Naive thymus-derived CD8-positive, alpha-beta T cell (primary cell): ENCODE measurements at places on chromosomes 2 and 18. TPM values are rescaled to one million over a fixed set of nuclear protein-coding genes. Genes with fewer than 3 reads are reported as not detected.

Gene DOK6
- total RNA-seq, result not detected

Gene RAX
- total RNA-seq, result not detected

DNA sequence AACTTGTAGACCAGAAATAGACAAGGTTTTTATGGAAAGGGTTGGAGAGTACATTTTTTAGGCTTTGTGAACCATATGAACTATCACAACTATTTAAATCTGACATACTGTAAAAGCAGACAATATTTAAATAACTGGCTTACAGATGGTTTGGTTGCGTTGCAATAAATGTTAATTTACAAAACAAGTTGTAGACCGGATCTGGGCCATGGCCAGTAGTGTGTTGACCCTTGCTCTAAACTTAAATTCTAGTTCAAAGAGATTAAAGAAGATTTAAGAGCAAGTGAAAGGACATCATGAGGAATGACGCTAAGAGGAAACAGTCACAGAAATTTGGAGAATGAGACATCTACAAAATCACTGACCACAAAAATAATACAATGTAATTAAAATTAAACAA is 652.7 kb downstream of the DCDC2C start:
- no peak for DNase-seq

DNA sequence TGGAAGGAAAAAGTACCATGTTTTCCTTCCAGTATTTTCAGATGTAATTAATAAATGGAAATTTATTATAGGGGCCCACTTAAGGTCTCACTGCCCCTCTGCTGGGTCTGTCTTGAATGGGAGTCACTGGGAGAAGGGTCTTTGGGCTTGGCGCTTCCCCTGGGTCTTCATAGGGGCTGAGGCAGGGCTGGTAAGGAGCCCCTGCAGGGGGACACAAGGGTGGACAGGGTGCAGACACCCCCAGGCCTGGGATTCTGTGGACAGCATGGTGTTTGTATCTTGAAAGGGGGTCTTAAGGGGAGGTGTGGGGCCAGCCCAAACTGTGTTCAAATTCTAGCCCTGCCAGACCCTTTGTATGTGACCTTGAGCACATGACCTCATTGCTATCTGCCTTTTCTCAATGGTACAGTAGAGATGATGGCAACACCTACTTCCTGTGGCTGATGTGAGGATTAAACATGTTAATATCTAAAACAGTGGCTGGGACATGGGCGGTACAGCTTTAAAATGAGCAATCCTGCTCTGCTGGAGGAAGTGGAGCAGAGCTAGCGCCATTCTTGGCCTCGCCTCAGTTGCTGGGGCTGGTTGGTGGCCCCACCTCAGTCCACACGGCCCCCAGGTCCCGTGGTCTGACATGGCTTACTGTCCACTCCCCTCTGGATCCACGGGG is 71.6 kb downstream of the GNAL start:
- no peak for DNase-seq
